ENCODE measurements at places on chromosomes 2 and 18.

DNA sequence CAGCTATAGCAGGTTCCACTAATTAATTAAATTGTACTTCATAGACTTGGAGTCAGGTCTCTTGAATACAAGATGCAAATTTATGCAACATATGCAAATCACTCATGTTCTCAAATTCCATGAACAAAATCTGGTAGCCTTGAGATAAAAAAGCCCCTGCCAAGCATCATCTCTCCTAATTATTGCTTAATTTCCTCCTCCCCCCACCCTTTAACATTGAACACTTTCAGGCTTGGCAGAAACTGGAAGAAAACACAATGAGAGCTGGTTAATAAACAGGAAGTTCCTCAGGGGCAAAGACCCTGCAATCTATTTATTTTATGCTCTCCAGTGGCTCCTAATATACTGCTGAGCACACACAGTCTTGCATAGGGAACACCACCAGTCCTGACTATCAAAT is 35.6 kb upstream of the ACVR1 start:
- DNase-seq, result no peak

DNA sequence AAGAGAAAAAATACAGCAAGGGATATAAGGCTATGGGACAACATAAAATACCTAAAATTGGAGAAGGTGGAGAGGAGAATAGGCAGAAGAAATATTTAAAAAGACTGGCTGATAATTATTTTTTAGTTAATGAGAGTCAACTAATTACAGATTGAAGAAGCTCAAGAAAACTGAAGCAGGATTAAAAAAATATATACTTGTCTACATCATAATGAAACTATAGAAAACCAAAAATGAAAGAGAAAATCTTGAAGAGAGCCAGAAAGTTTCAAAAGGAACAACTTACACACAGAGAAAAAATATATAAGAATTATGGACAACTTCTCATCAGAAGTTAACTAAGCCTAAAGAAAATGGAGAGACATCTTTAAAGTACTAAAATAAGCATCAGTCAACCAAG is 62.9 kb upstream of the APCDD1 start:
- no peak for DNase-seq

DNA sequence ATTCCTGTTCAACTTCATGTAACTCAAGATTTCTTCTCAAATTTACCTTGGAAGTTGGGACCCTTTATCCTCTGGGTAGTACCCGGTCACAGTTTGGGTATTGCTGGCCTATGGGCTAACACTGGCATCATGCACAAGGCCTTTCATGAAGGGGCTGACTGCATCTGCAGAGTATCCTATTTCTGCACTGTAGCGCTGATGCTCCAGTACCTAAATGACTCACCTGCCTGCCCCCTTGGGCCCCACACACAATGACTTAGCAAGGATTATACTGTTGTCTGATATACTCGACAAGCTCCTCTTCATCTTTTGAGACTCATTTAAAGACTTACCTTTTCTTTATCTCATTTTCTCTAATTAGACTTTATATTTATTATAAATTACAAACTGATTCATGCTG is 39.9 kb downstream of the DNAH6 start:
- no peak for DNase-seq

DNA sequence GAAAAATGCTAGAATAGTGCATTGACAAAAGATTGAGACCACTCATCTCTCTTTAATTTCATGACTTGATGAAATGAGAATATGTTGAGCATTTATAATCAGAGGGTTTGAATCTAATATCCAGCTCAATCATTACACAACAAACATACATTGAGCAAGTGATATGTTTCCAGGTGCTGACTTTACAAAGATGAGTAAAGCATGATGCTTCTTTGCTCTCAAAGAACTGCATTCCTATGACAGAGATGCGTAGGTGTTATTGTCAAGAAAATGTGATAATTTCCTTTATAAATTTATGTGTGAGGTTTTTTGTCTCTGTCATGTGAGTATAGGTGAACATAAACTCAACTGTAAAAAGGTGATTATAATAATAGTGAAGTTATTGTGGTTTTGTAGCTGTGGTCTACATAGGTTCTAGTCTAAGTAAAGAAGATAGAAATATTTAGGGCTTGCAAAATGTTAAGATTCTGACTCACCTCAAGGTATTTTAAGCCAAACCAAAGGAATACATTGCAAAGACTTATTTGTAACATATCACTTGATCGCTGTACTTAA is 389.8 kb downstream of the GALNT13 start:
- DNase-seq, result no peak

GRCh38 chr2:40300391-40300790 is 151.5 kb downstream of the SLC8A1 start:
- no peak for DNase-seq

- DNase-seq, result no peak
These were observed 39.5 kb upstream of the FAM110C start for GRCh38 chr2:85761-86160.

GRCh38 chr18:12991821-12992179 is 638 bp downstream of the CEP192 start:
- DNase-seq, result no peak
